ENCODE measurements at places on chromosomes 1 and 21.

- DNase-seq = no peak
These were observed 37.5 kb upstream of the LRRC53 start for GRCh38 chr1:74549932-74550331.

DNA sequence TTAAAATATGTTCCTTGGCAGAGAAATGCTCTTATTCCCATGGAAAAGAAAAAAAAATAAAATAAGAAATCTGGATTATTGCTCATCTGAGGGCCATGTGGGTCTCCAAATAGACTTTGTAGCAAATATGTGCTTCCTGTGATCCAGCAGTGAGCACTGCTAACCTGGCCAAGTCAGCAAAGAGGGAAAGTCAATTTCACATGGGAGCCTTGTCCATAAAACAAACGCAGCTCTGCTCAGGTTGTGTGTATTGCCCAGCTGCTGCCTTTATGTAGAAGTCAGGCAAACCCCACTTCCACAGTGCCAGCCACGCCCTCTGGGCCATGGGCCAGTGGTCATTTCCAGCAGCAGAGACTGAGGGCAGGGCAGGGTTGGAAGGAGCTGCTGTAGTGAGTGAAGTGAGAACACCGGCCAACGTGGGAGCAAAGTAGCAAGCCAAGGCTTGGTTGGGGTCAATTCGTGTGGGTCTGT, 174.3 kb downstream of the LYPLAL1 start:
- DNase-seq = no peak

DNA sequence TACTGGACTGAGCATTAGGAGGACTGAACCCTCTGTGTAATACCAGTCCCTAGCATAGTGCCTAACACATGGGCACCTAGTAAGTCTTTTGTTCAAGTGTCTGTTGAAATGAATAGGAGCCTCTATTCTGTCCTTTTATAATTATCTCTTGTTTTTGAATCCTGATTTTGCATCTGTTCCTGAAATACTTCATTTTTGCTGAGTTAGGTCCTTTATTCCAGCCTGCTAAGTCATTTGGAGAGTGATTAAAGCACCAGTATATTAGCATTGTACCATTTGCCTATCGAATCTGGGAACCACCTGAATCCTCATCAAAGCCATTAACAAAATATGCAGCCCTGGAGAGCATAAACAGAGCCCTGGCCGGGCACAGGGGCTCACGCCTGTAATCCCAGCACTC, 32.3 kb downstream of the YARS1 start:
- no peak for DNase-seq

GRCh38 chr1:201645956-201646355, 107.0 kb downstream of the NAV1 start:
- DNase-seq = no peak

GRCh38 chr1:228101994-228102790, 933 bp downstream of the C1orf35 start:
- no peak for DNase-seq

GRCh38 chr1:6272868-6273267, 12.0 kb upstream of the GPR153 start:
- no peak for DNase-seq

GRCh38 chr21:17371450-17371849, 141.4 kb upstream of the CXADR start:
- no peak for DNase-seq

GRCh38 chr1:4797016-4797410, 142.6 kb downstream of the AJAP1 start:
- DNase-seq = no peak

- no peak for DNase-seq
These were observed 202.1 kb downstream of the NCAM2 start for GRCh38 chr21:21200103-21200938.

- no peak for DNase-seq
These were observed 128.0 kb upstream of the ADGRL2 start for GRCh38 chr1:81672766-81673165.

- no peak for DNase-seq
These were observed 142.0 kb upstream of the CD34 start for GRCh38 chr1:208052926-208053407.

DNA sequence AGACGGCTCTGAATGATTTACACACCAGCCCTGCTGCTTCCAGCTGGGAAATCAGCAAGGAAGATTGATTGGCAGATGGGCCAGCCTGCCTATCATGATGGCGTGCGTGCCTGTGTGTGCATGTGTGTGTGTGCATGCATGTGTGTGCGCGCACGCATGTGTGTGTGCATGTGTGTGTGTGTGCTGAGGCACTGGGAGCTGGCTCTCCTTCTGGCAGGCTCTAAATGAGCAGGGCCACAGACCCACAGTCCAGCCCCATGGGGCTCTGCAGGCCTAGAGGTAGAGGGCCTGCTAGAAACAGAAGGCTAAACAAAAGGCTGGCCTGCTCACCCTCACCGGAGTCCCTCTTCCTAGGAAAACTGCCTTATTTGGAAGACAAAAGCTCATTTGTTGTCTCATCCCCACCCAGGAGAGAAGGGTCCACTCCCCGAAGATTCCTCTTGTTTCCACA, 6.0 kb downstream of the KLHDC8A start:
- no peak for DNase-seq

- DNase-seq = no peak
These were observed 132.9 kb upstream of the WNT4 start for GRCh38 chr1:22275626-22276395.

GRCh38 chr1:243230914-243231313, 24.2 kb downstream of the CEP170 start:
- DNase-seq = no peak

DNA sequence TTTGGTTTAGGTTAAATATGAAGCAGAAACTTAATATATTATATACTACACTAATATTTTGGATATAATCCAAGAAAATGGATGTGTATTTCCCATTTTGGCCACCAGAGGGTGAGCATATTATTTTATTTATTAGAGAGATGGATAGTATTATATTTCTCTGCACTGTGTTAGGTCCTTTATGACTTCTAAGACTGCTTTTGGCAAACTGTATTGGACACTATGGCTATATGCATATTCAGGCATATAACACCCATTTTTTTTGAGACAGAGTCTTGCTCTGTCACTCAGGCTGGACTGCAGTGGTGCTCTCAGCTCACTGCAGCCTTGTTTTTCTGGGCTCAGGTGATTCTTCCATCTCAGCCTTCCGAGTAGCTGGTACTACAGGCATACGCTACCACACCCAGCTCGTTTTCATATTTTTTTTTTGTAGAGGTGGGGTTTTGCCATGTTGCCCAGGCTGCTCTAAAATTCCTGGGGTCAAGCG, 17.8 kb upstream of the PGM1 start:
- DNase-seq = no peak

DNA sequence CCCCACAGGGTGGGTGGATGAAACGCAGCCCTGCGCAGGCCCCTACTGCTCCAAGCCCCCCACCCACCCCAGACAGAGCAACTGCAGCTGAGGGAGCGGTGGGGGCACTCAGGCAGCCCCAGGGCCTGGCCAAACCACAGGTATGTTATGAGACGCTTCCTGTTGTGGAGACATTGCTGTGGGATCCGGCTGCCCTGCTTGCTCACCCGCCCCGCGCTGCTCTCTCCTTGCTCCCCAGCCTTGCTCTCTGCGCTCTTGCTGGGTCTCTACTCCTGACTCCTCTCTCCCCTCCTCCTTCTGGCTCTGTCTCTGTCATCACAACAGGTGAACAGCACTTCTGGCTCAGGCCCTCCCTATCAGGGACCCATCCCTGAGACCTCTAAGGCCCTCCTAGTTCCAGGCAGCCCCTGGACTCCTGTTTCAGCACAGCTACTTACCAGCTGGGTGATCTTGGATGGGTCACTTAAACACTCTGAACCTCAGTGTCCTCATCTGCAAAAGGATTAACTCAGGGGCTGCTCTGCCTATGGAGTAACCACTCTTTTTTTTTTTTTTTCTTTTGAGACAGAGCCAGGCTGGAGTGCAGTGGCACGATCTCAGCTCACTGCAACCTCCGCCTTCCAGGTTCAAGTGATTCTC, 15.9 kb downstream of the COL8A2 start:
- DNase-seq = no peak

DNA sequence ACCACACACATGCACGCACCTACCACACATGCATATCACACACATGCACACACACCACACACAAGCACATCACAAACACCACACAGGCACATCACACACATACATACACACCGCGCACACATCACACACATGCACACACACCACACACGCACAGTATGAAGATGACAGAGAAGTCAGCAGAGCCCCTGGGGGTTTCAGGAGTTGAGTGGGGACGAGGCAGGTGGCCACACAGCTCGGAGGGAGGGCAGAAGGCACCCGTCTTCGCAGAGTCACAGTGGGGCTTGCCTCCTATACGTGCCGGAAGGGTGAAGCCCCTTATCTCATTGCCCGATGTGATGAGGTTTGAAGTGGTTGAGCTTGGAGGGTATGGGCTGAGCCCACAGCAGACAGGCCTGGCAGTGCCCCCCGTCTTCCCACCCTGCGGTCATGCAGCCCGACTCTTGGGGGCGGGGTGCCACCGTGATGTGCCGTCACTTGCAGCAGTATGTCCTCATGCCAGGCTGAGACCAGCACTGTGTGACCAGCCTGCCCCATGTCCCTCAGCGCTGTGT, 9.9 kb downstream of the PDE9A start:
- DNase-seq = no peak

DNA sequence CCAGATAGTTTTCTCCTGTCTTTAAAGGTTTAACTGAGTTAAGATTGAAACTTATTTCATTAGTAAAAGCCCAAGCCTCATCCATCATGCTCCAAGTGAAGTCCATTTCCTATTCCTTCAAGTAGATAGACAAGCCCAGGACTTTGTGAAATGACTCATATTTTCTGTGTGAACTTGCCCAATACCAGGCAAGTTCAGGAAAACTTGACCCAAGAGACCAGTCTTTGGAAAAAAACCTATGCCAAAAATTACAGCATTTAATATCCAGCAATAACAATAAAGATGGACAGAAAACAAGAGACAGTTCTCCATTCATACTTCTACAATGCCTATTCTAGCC, 405 bp upstream of the RAB29 start:
- DNase-seq = no peak

DNA sequence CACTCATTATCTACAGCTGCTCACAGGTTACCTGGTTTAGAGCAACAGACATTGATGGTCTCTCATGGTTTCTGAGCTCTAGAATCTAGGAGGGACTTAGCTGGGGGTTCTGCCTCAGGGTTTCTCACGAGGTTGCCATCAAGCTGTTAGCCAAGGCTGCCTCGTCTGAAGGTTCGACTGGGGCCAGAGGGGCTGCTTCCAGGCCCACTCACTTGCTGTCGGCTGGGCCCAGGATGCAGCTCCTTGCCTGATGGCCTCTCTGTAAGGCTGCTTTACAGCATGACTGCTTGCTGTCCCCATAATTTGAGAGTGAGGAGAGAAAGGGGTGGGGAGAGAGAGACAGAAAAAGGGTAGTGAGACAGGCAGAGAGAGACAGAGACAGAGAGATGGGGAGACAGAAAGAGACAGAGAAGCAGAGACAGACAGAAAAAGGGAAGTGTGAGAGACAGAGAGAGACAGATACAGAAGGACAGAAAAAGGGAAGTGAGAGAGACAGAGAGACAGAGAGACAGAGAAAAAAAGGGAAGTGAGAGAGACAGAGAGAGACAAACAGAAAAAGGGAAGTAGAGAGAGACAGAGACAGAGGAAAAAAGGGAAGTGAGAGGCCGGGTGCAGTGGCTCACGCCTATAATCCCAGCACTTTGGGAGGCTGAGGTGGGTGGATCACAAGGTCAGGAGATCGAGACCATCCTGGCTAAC, 106.8 kb upstream of the C1orf174 start:
- DNase-seq = no peak
